Activated CD8-positive, alpha-beta memory T cell treated with anti-CD3 and anti-CD28 coated beads, Interleukin-2, amount 50 U/mL, for 4 hours (primary cell): ENCODE measurements at places on chromosomes 1 and 21.

DNA sequence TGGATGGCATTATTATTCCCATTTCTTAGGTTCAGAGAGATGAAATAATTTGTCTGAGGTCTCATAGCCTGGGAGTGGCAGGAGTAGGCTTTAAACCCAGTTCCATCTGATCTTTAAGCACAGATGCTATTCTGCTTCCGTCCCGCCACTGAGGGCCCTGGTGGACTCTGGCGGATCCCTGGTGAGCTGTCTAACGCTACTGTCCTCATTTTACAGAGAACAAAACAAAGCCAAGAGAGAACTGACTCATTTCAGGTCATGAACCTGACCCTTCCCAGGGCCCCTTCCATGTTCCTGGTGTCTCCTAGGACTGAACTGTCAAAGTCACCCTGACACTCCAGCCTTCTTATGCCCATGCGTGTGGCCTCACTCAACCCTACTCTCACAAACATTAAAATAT lies 3.1 kb upstream of the GALE start:
- no peak for DNase-seq

DNA sequence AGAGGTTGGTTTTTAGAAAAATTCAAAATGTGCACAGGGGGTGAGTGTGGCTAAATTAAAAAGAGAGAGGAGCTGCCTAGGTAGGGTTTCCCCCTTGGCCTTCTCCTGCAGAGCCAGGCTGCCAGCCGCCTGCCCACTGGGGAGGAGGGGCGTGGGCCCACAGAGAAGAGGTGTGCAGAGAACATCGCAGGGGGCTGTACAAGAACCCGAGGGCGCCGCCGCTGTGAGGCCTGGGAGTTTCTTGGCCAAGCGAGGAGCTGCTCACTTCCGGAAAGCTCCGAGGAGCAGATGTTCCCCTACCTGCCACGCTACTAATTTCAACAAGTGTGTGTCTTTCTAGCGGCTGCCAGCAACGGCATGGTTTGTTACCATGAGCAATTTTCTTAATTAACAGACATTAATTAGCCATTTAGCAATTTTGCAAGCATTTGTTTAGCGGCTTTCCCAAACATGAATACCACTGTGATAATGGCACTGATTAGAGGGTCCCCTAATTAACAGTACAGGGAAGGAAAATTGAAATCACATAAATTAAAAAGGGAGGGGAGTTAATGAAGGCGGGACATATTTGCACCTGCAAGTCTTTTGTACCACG lies 59.7 kb downstream of the MRPL37 start:
- no peak for DNase-seq

GRCh38 chr1:197915862-197916499 lies 1.2 kb upstream of the LHX9 start:
- DNase-seq, result no peak

DNA sequence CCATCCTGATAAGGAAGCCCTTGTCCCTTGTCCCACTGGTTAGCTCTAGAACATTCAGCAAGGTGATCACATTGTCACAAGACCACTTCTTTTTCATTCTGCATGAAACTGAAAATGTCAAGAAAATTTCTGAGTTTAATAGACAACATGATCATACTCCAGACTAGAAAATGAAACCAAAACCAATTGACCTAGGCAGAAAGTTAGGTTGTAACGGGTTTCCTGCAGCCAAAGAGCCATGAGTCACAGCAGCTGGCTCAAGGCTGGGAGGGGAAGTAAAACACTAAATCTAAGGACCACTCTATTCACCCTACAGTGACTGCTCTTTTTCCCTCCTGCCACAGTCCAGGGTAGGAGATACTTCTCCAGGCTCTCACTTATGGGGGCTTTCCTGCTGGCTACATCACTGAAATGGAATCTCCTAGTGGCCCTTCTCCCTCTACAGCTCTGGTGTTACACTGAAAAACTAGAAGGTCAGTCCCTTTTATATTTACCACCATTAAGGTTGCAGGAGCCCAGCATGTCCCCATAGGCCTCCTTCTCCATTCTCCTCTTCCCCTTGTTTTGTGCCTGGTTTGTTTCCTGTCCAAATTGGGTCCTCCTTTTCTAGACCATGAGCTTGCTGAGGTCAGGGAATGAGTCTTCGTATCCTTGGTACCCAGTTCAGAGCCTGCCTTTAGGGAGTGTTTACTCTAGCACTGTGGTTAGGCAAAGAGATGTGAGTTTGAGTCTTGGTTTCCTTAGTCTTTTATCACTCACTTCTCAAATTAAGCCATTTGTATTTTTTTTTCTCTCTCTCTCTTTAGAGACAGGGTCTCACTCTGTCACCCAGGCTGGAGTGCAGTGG lies 236.5 kb upstream of the JUN start:
- DNase-seq, result peak; percentile 47

- no peak for DNase-seq
Observed at GRCh38 chr1:168552961-168553360, 9.2 kb upstream of the XCL2 start.

GRCh38 chr1:204192046-204192445 lies 4.2 kb downstream of the KISS1 start:
- DNase-seq, result no peak

GRCh38 chr1:157551694-157552693 lies at the start of gene FCRL5:
Gene FCRL5 (minus strand): TSS chr1:157552515. CDS start chr1:157552362, 153 bp downstream.
- DNase-seq, result no peak

DNA sequence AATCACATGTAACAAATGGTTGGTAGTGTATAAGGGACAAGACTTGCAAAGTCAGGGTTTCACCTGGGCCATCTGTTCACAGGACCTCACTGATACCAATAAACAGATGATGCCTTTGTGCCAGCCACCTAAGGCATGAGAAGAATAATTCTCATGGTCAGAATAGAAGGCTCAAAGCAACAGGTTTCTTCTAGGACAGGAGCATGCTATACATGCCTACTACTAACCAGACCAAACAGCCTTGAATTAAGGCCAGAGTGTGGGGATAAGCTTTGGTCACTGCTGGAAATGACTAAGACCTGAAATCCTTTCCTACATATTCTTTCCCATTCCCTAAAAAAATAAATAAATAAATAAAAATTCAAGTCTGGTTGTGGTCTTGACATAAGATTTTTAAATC lies 17.5 kb downstream of the PSMB2 start:
- DNase-seq, result no peak

GRCh38 chr1:211009944-211010343 lies 124.0 kb downstream of the KCNH1 start:
- DNase-seq, result no peak

- no peak for DNase-seq
Observed at GRCh38 chr1:5744341-5744740, 247.9 kb downstream of the NPHP4 start.

GRCh38 chr1:206002160-206002559 lies 1.0 kb downstream of the RAB7B start:
- DNase-seq, result no peak

- no peak for DNase-seq
Observed at GRCh38 chr1:78603206-78603605, 17.0 kb upstream of the IFI44L start.

DNA sequence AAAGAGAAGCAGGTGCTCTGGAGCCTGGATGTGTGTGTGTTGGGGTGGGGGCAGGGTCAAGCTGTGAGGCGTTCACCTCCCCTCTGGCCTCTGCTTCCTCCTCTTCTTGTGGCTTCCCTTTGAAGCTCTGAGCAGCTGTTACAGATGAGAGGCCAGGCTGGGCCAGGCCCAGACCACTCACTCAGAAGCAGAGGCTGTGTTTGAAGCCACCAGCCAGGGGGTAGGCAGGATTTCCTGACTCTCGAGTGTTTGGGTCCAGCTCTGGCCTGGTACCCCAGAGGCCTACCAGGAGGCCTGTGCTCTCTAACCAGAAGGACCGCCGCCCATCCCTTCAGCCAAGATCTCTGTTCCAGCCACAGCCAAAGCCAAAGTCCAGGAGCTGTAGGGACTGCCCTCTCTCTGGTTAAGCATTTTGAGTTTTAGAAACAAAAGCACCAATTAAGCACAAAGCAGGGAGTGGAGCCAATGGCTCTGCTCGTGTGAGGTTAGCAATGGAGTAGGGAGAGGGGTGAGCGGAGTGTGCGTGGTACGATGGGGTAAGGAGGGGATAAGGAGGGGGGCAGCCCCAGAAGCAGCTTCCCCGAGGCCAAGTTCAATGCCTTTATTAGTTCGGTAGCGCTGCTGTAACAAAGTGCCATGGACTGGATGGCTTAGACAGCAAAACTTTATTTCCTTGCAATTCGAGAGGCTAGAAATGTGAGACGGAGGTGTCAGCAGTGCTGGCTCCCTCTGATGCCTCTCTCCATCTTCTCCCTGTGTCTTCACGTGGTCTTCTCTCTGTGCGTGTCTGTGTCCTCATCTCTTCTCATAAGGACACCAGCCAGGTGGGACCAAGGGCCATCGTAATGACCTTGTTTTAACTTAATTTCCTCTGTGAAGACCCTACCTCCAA lies 20.5 kb downstream of the RCSD1 start:
- no peak for DNase-seq

- peak; percentile 88 for DNase-seq
Observed at GRCh38 chr1:230066466-230067404, at the start of gene GALNT2. Gene GALNT2 (plus strand): TSS chr1:230067238. CDS start chr1:230067281, 43 bp downstream.

GRCh38 chr1:189274267-189274666 lies 1203.4 kb downstream of the BRINP3 start:
- no peak for DNase-seq

DNA sequence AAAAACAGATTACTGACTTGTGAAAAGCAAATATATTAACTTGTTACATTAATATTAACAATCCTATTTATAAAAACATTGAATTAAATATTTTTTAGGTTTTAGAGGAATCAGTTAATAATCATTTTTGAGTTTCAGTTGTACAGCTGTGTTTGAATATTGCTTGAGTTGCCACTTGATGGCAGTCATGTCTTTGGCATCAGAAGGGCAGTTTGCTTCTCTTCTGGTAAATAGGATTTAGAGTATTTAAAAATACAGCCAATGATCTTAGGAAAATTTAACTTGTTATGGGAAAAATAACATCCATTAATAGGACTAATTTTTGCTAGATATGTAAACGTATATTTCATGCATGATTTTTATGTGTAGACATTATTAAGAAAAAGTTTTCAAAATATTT lies 234.1 kb downstream of the NCAM2 start:
- DNase-seq, result no peak

- DNase-seq, result no peak
Observed at GRCh38 chr1:191163621-191164020, 686.0 kb upstream of the BRINP3 start.

DNA sequence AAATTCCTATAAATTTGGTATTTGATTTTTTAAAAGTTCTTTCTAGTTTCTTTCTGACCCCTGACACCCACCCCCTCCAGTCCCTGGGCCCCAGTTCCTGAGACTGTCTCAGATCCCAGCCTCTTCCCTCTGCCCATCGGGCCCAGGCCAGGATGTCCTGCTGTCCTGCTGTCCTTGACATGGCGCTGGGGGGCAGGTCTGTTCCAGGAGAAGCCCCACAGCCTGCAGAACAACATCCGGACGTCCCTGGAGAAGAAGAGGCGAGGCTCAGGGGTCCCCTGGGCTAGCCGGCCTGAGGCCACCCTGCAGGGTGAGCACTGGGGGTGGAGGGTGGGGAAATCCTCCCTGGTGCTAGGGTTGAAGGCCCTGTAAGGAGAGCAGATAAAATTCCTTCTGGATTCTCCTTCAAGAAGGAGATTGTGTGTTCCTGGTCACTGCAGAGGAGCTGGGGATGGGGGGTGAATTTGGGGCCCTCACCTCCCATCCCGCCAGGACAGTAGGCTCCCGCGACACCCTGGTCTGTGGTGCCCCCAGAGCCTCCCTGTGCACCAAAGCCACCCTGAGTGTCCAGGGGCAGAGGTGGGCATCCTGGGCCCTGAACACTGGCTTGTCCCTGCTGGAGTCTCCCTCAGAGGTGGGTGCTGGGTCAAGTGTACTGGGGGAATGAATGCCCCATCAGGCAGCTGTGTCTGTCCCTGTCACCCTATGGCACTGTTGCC lies 45.0 kb downstream of the DISP3 start:
- DNase-seq, result no peak

GRCh38 chr21:25573409-25574206 lies 33.7 kb downstream of the MRPL39 start:
- peak; percentile 75 for DNase-seq

DNA sequence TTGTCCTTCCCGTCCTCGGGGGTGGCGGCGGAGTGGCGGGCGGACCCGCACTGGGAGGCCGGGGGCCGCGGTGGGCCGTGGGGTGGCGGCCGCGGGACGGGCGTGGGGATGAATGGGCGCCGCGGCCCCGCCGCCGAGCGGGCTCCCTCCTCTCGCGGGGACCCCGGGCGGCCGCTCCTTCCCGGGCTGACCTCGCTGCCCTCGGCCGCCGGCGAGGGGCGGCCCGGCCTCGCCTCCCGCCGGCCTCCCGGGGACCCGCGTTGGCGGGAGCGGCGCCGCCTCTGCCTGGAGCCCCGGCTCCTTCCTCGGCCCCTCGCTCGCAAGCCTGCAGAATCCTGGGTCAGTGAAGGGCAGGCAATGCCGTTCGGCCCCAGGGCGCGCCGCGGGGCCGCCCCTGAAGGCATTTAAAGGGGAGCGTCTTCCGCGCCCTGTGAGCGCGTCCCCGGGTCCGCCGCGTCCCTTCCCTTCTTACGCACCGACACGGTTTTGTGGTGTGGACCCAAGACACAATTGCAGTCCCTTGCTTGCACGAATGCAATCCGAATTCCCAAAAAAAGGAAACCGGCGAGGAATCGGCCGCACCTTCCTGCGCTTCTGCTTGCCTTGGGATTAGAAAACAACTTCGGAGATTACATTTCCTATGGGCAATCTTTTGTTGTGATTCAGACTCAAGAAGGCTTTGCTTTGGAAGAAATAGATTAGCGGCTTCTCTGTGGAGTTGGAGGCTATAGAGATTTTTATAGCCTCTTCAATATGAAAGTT lies 776 bp downstream of the ITSN1 start:
- DNase-seq, result peak; percentile 27

DNA sequence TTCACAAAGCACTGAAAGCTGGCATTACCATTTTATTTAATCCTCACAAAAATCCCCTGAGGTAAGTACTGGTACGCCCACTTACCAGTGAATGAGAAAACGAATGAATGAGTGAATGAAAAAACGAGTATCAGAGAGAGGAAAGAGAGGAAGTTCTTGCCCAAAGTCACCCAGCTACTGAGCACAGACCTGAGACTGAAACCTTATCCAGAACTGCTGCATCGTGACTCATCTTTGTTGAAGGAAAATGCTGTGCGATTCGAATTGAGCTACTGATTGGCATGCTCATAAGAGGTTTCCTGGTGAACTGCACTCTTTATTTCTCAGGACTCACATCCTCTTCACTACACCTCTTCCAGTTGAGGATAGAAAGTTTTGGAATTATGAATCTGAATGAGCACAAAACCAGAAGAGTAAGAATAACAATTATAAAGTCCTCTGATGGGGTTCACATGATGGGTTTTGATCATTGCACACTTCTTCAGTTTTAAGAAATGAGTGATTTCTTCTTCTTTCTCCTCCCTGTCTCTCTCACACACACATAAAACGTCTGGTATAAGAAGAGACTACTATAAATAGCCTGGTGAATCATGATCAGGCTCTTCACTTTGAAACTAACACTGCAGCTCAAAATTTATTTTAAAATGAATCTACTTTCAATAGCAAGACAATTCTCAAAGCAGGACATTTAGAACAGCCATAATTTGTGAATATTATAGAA lies 32.1 kb downstream of the IL12RB2 start:
- no peak for DNase-seq

GRCh38 chr21:42799516-42799915 lies 79.8 kb downstream of the WDR4 start:
- DNase-seq, result no peak

GRCh38 chr1:169486281-169487051 lies 722 bp upstream of the SLC19A2 start:
- DNase-seq, result no peak

GRCh38 chr1:41995441-41996130 lies 76.9 kb upstream of the HIVEP3 start:
- DNase-seq, result no peak
